ENCODE measurements at places on chromosomes 1 and 21.

- no peak for DNase-seq
These were observed 92.4 kb downstream of the PRDM2 start for GRCh38 chr1:13792419-13792818.

DNA sequence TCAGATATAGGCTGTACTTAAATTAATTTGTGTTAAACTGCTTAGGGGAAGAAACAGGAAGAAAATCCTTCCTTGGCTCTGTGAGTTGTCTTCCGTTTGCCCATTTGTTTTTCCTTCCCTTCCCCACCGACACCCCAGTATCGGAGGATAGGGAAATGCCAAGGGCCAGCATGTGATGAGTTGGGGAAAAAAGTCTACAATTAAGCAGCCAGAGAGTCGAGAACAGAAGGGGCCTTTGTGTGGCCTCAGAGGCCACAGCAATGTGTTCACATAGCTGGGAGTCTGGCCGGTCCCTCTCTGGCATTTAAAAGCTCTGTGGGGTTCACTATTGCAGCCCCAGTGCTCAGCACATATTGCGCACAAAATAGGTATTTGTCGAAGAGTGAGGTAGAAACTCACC lies 489.3 kb downstream of the MATN1 start:
- DNase-seq = no peak

- no peak for DNase-seq
These were observed 25.7 kb upstream of the KCNC4 start for GRCh38 chr1:110184446-110184845.

GRCh38 chr1:30123896-30124295 lies 599.5 kb downstream of the MATN1 start:
- DNase-seq = no peak

GRCh38 chr1:20717452-20718342 lies at the start of gene KIF17:
Gene KIF17 (minus strand): TSS chr1:20718007. CDS start chr1:20717706, 301 bp downstream.
- no peak for DNase-seq

- no peak for DNase-seq
These were observed 26.4 kb upstream of the EVA1B start for GRCh38 chr1:36349839-36350238.

DNA sequence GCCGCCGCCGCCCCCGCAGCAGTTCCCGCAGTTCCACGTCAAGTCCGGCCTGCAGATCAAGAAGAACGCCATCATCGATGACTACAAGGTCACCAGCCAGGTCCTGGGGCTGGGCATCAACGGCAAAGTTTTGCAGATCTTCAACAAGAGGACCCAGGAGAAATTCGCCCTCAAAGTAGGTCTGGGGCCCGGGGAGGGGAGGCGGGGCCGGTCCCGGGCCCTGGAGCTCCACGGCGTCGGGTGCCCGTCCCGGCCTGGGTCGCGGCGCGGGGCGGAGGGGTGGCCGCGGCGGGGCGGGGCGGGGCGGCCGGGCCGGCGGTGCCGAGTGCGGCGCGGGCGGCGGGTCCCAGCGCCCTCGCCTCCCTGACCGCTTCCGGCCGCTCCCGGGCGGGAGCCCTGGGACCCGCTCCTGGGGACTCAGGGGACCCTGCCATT lies 646 bp downstream of the MAPKAPK2 start:
- no peak for DNase-seq

- DNase-seq = peak; percentile 44
These were observed at the start of gene YBEY for GRCh38 chr21:46285761-46286647. Gene YBEY (plus strand): TSS chr21:46286342. CDS start chr21:46286914, 572 bp downstream.

GRCh38 chr1:76426606-76427005 lies 352.1 kb downstream of the ST6GALNAC3 start:
- DNase-seq = no peak

GRCh38 chr21:46033410-46034400 lies 52.1 kb downstream of the COL6A1 start:
- no peak for DNase-seq

GRCh38 chr1:205664399-205665017 lies 15.8 kb downstream of the SLC45A3 start:
- no peak for DNase-seq

DNA sequence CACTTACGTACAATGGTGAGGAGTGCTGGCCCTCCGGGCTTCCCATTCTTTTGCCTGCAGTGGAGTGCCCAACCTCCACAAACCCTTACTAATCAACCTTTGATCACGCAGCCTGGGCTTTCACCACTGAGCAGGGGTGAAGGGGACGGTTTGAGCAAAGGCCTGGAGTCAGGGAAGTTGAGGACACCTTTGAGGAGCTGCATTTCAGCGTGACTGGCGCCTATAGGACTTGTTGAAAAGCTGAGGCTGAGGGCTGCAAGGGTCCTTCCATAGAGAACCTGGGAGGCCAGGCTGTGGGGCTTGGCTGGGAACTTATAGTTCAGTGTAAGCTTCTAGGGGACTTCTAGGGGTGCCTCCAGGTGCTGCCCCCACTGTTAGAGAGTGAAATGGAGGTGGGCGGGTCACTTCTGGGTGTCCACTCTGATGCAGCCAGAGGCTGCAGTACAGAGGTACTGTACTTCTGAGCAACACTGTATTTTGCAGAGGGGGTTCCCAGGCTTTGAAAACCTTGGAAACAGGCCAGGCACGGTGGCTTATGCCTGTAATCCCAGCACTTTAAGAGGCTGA lies 9.8 kb downstream of the SYTL1 start:
- DNase-seq = no peak

- no peak for DNase-seq
These were observed 60.0 kb upstream of the SSX2IP start for GRCh38 chr1:84750110-84750730.

DNA sequence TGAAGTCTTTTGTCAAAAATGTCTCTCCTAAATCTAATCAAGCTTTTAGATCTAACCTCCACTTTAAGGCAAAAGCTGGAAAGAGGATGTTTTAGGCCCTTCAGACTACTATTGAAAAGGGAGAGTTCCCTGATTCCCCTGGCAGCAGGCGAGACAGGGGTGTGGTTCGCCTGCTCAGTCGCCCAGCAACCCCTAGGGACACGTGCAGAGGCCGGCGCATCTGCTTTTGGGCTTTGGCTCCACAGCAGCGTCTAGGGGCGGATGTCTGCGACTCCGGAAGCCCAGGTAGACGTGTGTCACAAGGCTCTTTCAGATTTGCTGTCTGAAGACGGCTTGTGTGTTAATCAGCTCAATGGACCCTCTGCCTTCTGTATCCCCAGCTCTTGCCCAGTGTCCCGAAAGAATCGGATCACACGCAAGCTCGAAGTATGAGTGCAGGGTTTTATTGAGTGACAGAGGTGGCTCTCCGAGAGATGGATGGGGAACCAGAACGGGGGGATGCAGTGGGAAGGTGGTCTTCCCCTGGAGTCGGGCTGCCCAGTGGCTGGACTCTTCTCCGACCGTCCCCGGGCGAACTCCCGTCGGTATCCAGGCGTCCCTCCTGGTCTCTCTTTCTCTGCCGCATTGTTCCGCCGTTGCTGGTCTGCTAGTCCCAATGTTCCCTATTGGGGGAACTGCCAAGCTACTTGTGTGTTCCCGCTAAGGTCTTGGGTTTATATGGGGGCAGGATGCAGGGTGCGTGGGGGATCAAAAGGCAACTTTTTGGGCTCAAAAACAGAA lies 45.5 kb downstream of the OLFML2B start:
- DNase-seq = no peak

GRCh38 chr1:198809247-198809646 lies 170.4 kb downstream of the PTPRC start:
- no peak for DNase-seq

GRCh38 chr1:36133484-36133883 lies 8.5 kb upstream of the COL8A2 start:
- no peak for DNase-seq

DNA sequence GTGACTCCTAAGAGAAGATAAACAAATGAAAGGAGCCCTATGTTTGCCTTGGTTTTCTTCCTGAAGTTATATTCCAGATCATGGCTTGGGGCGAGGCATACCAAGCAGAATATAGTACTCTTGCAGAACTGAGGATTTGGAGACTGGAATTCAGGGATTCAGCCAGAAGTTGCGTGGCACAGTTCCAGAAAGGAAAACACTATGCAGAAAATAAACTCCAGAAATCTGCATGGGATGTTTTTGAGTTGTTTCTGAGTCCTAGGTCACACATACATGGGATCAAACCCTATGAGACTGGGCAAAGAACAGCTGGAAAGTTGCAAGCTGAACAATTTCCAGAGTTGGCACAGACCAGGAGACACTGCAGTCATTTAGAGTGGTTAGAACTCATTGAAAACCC lies 42.9 kb upstream of the IFFO2 start:
- DNase-seq = no peak

- no peak for DNase-seq
These were observed 48.3 kb upstream of the MTR start for GRCh38 chr1:236746785-236747184.

DNA sequence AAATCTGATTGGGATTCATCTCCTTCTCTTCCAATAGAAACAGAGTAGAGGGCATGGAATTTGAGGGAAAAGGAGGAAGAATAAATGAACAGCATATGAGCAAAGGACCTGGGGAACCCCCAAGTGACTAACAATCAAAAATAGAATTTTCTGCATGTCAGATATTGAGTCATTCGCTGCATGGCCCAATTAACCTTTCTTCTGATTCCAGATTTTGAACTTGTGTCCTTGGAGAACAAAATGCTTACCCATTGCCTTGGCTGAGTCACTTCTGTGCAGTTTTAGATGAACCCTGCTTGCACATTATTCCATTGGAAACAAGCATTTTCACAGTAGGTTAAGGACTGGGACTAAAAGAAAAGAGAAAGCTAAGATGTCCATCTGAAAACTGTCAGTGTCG lies 390.5 kb downstream of the ST6GALNAC3 start:
- no peak for DNase-seq

DNA sequence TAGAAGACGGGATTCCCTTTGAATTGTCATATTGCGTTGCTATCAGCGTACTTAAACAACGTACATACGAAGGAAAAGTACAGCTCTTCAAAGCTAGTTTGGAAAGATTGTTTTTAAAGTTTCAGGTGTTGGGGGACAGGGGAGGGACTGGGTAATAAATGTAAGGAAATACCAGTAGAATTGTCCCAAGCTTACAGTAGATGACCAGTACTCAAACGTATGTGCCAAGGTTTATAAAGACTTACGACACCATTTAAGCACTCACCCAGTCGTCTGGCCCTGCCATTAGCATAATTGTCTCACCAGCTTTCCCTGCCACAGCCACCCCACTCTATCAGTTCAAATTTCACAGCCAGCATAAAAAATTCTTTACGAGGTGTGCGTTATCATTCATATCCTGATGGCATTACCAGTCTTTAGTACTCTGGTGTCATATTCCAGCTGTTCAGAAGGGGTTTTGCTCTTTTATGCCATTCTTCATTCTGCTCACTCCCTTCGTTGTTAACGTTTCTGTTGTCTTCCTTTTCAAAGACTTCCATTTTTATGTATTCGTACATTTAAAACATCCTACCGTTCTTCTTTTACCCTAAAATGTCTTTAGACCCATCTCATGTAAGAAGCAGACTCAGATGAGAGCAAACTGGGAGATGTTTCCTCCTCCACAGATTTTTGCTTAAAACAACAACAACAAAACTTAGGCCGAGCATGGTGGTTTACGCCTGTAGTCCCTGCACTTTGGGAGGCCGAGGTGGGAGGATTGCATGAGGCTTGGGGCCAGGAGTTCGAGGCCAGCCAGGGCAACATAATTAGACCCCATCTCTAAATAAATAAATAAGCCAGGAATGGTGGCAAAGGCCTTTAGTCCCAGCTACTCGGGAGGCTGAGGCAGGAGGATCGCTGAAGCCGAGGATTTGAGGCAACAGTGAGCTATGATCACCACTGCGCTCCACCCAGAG lies 1.0 kb upstream of the HP1BP3 start:
- peak; percentile 60 for DNase-seq

GRCh38 chr1:116185161-116185701 lies 74.0 kb downstream of the MAB21L3 start:
- DNase-seq = no peak

DNA sequence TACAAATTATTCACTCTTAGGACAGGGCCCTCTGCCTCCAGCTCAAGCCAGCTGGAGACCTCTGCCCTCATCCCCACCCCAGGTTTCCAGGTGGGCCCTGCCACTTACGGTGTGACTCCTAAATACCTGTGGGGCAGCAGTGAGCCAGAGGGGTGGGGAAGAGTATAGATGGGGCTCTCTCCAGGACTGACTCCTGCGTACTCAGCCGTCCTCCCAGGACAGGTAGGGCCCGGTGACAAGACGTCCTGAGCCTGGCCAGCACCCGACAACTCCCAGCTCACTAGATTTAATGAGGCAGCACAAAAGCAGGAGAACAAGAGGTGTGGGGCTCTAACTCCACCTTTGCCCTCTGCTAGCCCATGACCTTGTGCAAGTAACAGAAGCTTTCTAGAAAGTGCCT lies 16.8 kb downstream of the GNG12 start:
- DNase-seq = no peak
